ENCODE measurements at places on chromosomes 6 and 20.

- no peak for DNase-seq
These were observed at the start of gene HFE for GRCh38 chr6:26087284-26088115. Gene HFE (plus strand): TSS chr6:26087429. CDS start chr6:26087441, 12 bp downstream.

- peak; percentile 9 for DNase-seq
These were observed 30.5 kb upstream of the HFE start for GRCh38 chr6:26056583-26057350.

GRCh38 chr6:169215201-169215681 lies 38.4 kb downstream of the THBS2 start:
- DNase-seq = no peak

- DNase-seq = no peak
These were observed 20.4 kb downstream of the MAFB start for GRCh38 chr20:40668449-40669228.

DNA sequence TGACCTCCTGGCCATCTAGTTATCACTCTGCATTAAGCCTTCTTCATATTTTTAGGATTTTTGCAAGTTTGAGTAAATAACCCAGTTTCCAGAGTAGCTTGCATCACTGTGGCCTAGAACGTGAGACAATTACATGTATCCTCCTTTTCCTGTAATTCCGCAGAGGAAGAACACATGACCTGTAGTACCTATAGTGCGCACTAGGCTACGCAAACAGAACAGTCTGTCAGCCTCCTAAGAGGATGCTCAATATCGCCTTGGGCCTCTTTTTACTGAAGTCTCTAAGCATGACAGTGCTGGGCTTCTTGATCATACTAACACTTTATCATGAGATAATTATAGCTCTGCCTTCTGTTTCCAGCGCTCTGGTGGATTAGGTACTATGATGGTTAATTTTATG lies 20.2 kb upstream of the NR2E1 start:
- DNase-seq = no peak

DNA sequence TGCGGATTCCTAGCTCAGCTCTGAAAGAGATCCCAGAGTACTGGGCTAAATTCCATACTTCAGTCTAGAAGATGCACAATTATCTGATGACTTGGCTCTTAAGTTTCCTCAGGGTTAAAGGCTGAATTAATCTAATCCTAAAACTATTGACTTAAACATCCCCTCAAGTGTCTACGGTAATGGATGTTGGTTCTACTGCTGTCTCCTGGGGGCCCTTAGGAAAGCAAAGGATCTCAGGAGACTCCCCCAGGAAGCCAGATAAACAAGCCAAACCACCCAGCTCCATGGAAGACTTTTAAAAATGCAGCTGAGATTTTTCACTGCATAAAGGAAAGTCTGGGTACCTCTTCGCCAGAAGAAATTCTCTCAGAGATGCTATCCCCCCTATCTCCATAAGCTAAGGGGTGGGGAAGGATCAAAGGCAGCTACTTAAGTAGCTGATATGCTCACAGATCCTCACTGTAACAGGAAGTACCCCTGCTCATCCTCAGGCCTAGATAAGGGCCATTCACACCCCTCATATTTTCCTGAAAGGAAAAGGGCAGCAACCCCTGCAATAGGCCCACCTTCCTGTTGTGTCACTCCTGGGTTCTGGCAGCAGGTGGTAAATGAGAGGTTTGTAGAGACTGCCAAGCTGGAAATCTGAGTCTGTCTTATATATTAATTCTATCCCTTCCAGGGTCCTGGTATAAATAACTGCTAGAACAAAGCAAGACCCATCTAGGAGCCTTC lies 9.3 kb downstream of the NDRG3 start:
- DNase-seq = no peak

DNA sequence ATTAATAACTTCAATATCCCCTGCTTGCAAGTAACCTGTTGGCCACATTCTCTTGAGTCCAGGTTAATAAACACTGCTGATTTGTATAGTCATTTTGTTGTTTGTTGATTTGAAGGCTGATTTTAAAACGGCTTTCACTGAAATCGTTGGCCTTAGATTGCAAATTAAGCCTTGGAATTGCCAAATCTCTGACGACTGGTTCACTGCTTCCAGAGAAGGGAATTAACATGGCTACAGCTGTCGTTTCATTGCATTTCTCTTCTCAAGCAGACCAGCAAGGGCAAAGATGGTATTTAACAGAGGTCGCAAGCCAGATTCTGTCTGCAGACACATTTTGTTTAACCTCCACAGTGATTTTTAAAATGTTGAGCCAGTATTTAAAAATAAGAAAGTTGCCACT lies 470.9 kb downstream of the TFAP2A start:
- DNase-seq = no peak

DNA sequence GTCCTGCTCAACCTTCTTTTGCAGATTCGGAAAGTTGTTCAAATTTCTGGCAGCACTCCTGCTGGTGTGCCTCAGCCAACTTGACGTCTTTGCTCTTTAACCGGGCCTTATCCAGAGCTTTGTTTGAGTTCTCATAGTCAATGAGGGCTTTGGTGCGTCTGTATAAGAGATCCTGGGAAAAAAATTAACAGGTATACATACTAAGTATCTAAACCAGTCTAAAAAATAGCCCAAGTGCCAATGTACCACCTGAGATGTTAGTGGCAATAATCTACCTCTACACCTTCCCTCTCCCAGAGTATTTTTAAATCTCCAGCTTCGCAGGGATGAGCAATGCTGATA lies 21.1 kb downstream of the SNX5 start:
- no peak for DNase-seq

DNA sequence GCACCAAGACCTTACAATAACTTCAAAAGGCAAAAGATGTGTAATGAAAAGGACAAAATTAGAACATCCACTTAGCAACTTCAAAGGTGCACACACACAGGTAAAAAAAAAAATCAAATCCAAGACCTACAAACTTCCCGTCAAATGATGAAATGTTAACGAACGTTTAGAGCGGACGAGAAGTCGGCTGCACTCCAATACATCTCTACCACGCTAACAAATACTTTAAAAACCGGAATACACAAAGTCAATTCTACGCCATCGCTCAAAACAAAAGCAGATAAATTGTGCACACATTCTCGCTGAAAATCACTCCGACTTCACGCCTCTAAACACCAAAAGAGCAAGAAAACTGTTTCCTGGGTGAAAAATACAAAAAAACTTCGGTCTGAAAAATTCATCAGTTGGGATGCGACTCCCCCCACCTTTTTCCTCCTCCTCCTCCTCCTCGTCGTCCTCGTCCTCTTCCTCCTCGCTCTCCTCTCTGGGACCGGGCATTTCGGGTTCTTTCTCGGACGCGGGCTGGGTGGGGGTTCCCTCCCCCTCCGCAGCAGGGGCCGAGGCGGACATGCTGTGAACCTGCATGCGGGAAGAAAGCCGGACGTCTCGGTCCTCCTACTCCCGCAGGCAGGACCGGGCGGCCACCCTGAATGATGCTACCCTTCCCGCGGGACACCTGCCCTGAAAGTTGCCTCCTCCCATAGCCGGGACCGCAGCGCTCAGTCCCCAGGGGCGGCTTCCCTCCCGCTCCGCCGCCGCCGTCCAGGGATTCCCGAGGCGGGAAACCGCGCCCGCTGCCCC lies 712 bp downstream of the DEK start:
- no peak for DNase-seq

GRCh38 chr20:41175201-41175651 lies 37.9 kb downstream of the PLCG1 start:
- no peak for DNase-seq

DNA sequence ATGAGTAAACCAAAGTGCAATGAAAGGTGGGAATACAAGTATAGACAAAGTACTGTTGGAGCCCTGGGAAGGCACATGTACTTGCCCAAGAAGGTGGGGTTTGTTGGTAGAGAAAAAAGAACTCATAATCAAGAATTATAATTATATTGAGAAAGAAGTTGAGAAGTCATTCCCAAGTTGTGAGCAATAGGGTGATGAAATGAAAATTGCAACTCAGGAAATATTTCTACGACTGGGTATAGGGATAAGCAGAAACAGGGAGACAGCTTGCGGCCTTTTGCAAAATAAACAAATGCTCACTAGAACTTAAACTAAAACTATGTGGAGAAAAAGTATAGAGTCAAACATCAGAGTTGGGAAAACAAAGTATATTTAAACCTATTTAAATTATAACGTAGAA lies 250.7 kb upstream of the FAM83B start:
- no peak for DNase-seq

GRCh38 chr6:46921059-46921458 lies 679 bp downstream of the ADGRF5 start:
- no peak for DNase-seq

DNA sequence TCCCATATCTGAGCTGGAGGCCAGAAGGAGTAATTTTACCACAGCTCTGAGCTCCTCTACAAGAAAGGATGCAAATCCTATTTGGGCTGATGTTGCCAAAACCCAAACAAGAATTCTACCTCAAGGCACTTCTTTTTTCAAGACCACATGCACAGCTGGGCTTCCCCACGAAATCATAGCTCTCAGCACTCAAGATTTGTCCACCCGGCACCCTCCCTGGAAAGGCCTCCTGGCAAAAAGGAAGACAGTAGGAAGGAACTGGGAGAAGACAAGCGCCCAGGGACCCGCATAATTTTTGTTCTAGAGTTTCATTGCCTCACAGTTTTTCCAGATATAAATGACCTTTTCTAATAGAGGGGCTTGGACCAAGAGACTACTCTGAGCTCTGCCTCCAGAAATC lies 90.5 kb downstream of the BANF2 start:
- no peak for DNase-seq

DNA sequence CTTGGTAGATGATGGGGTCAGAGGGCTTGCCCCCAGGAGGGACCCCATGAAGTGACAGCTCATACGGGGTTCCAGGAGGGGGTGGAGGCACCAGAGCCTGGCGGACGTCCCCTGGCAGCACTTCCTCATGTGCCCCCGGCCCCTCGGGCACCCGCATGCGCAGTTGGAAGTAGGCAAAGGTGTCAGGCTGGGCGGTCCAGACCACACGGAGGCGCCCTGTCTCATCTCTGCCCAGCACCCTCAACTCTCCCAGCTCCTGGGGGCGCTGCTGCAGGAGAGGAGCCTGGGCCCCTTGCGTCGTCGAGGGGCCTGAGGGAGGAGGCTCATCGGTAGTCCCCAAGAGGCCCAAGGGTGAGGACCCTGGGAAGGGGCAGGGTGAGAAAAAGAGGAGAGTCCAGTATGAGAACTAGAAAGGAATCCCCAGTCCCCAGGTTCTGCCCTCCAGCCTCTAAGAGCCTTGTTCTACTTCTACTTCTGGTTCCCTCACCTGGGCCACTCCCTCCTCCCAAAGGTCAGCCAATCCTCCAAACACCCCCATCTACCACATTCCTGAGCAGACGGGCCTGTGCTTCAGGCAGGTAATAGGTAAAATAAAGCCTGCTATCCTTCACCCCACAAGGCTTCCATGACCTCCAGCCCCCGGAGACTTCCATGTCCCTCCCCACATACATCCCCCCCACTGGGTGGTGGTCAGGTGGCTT lies 23.2 kb downstream of the TNXB start:
- DNase-seq = no peak

- no peak for DNase-seq
These were observed 221.7 kb upstream of the ECI2 start for GRCh38 chr6:4356899-4357659.

DNA sequence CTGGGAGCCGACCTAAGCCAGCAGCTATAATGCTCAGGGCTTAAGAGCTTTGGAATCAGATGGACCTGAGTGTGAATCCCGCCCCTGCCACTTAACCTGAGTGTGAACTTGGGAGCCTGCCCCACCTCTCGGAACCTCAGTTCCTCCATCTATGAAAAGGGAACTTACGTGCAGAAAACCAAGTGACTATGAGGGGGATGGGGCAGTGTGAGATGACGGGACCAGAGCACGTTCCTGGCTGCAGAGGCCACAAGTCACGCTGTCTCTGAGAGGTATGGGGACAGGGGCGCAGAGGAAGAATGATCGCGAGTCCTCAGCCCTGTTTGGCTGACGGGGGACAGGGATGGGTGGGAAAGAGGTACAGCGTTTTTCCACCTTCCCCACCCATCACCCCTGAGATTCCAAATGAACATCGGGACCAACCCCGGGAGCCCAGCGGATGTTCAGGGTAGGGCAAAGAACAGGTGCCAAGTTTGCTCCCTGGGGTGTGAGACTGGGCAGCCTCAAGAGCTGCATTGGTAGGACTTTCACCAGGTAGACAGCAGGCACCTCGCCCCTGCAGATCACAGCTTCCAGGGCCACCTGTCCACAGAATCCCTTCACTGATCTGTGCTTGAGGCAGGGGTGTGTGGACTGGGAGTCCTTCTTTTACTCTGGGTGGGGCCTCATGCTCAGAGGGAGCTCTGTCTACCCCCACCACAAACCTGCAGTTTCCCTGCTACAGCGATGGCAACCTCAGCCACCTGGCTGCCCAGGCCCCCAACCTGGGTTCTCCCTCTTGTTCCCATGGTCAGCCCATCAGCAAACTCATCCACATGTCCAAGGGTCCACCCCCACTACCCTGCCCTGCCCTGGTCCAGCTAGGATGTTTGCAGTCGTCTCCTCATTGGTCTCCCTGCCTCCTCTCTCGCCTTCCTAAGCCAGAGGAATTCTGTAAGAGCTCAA lies 85.8 kb downstream of the CEBPB start:
- DNase-seq = no peak

DNA sequence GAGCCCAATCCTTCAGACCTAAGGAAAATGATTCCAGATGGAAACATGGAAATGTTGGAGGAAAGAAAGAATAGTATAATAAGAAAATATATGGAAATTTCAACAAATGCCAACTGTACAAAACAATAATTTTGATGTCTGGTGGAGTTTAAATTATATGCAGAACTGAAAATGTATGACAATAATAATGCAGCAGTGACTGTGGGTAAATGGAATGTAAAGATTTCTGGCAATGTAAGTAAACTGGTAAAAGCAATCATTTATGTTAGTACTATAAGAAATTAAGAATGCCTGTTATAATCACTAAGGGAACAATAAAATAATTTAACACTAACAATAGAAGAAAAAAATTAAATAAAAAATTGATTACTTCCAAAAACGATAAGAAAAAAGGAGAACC lies 89.0 kb downstream of the EDN1 start:
- DNase-seq = no peak

DNA sequence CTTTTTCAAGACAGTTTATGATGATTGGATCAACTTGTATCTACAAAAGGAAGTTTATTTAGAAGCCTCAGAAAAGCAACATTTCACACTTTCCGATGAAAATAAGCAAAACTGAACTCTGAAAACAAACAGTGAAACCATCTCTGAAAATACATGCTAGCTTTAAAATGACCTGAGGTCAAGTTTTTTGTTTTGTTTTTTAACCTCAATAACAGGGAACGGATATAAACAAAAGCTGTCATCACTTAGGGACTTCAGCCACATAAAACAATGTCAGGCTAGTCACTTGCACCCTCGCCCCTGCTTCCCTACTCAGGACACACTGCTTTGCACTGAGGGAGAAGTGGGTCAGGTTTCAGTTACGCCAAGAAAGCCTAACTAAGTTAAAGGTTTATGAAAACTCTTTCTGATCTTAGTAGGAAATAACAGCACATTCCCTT lies 11.6 kb downstream of the BACH2 start:
- no peak for DNase-seq

GRCh38 chr20:46011631-46012482 lies 3.1 kb downstream of the MMP9 start:
- peak; percentile 14 for DNase-seq

GRCh38 chr6:82436740-82437139 lies 73.1 kb downstream of the TPBG start:
- DNase-seq = no peak

- DNase-seq = no peak
These were observed 215.7 kb downstream of the SLC35F1 start for GRCh38 chr6:118122801-118123200.
